Muscle of back (tissue), 13 donors: ENCODE measurements at places on chromosomes 1 and 21.

DNA sequence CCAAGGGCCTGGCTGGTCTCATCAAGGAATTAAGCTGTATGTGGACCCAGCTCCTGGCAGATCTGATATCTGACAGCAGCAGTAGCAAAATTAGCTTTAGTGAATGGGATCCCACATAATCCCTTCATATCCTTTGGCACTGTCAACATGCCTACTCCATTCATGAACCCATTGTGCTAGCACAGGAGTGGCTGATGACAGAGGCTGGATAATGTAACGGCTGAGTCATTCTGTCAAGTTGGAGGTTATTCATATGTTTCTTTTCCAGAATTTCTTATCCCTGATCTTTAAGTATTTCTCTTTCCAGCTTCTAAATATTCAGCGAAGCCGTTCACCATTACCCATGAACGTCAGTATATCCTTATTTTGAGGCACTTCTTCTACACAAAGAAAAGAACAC, 84.3 kb downstream of the EXTL2 start:
- no peak for DNase-seq

DNA sequence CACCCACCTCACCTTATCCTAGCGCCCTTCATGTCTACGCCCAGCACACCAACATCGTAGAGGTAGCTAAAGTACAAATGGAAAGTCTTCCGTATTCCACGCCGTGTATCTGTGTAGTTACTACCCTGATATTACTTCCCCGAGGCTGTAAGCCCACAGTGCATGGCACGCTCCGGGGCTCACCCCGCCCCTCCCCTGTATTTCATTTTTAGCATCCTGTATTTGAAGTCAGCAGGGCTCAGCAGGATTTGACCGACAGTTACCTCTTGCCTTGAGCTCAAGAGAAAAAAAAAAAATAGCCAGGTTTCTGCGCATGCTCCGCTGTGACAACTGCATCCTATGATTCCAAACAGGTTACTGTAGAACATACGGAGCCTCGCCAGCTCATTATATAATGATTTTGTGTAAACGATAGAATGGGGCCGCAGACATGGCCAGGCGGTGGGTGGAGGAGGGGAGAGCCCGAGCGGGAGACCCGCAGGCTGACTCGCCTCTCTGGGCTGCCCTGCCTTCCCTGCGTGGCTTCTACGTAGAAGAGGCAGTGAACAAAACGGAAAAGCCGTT, 1.3 kb downstream of the ABCG1 start:
- peak; percentile 61 for DNase-seq

DNA sequence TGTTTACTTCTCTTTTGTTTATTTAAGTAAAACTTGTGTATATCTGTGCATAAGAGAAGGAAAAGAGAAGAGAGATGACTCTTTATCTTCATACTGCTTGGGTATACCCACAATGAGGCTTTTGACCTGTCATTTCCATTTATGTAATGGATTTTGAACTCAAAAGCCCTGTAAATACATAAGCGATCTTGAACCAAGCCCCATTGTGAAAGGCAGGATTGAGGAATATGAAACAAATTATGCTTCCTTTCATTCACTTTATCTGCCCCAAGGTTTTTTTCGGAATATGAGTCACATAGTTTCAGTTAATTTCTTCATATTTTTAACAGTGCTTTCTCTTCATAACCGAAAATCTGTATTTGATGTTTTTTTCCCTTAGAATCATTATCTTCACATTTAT, 21.4 kb downstream of the CNST start:
- no peak for DNase-seq

GRCh38 chr1:226736908-226737818, 1.9 kb downstream of the ITPKB start:
- peak; percentile 76 for DNase-seq

DNA sequence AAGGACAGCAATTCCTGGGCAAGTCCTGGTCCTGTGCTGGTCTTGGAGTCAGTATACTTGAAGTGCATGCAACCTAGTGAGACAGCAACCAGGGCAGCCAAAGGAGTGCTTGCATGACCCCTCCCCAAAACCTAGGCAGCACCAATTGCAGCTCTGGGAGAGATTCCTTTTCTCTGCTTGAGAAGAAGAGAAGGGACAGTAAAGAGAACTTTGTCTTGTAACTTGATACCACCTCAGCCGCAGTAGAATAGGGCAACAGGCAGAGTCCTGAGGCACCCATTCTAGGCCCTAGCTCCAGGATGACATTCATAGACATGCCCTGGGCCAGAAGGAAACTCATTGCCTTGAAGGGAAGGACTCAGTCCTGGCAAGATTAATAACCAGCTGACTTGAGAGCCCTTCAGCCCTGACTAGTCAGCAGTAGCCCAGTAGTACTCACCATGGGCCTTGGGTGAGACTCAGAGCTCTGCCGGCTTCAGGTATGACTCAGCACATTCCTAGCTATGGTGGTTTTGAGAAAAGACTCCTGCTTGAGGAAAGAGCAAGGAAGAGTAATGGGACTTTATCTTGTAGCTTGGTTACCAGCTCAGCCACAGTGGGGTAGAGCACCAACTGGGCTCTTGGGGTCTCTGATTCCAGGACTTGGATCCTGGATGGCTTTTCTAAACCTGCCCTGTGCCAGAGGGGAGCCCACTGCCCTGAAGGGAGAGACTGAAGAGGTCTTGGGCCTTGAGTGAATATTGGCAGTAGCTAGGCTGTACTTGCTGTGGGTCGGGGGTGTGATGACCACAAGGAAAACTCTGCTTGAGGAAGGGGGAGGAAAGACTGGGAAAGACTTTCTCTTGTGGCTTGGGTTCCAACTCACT, 51.7 kb upstream of the ACADM start:
- peak; percentile 68 for DNase-seq

GRCh38 chr1:26912147-26912490, 1.7 kb downstream of the NR0B2 start:
- DNase-seq = no peak

GRCh38 chr1:39472826-39473225, 18.6 kb upstream of the BMP8A start:
- no peak for DNase-seq

DNA sequence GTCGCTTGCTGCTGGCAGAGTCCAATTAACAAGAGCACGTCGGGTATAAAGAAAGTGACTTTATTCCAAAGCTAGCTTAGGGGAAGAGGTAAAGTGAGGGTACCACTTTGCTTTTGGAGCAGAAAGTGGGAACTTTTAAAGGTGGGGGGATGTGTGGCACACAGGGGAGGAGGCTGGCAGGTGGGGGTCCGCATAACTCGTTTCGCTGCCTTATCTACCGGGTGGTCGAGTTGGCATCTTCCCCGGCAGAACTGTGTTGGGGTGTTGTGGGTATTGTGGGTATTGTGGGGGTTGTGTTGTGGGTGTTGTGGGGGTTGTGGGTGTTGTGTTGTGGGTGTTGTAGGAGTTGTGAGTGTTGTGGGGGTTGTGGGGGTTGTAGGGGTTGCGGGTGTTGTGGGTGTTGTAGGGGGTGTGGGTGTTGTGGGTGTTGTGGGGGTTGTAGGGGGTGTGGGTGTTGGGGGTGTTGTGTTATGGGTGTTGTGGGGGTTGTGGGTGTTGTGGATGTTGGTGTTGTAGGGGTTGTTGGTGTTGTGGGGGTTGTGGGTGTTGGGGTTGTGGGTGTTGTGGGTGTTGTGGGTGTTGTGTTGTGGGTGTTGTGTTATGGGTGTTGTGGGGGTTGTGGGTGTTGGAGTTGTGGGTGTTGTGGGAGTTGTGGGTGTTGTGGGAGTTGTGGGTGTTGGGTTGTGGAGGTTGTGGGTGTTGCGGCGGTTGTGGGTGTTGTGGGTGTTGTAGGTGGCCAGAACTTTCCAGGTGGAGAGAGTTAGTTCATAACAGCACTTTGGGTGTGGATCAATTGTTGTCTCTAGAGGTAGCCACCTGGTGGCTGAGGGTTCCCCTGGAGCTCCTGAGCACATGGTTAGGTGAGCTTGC, 52.7 kb downstream of the AGPAT3 start:
- DNase-seq = no peak
